ENCODE measurements at places on chromosomes 7 and 10.

- no peak for DNase-seq
Observed at GRCh38 chr10:74628136-74628535, 198.3 kb upstream of the KAT6B start.

DNA sequence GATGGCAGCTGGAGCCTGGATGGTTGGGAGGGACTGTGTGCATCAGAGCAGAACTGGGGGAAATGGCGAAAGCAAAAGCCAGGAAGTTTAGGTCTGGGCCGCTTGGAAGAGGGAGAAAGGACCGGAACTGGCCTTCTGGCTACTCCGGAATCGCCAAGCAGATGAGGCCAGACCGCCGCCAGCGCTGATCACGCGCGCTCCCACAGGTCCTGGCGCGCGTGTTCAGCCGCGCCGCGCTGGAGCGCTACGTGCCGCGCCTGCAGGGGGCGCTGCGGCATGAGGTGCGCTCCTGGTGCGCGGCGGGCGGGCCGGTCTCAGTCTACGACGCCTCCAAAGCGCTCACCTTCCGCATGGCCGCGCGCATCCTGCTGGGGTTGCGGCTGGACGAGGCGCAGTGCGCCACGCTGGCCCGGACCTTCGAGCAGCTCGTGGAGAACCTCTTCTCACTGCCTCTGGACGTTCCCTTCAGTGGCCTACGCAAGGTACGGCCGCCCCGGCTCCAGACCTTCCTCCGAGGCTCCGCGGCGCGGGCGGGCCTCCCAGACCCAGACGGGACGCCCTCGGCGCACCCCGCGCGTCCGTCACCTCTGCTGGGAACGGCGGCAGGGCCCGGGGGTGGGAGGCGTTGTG is 2.0 kb downstream of the CYP26C1 start:
- DNase-seq, result no peak

GRCh38 chr7:117871778-117872538 is 1.3 kb downstream of the CTTNBP2 start:
- peak; percentile 71 for DNase-seq

GRCh38 chr10:133158756-133159610 is 1.0 kb upstream of the KNDC1 start:
- peak; percentile 66 for DNase-seq

- DNase-seq, result no peak
Observed at GRCh38 chr10:18533896-18534295, 117.5 kb downstream of the NSUN6 start.

DNA sequence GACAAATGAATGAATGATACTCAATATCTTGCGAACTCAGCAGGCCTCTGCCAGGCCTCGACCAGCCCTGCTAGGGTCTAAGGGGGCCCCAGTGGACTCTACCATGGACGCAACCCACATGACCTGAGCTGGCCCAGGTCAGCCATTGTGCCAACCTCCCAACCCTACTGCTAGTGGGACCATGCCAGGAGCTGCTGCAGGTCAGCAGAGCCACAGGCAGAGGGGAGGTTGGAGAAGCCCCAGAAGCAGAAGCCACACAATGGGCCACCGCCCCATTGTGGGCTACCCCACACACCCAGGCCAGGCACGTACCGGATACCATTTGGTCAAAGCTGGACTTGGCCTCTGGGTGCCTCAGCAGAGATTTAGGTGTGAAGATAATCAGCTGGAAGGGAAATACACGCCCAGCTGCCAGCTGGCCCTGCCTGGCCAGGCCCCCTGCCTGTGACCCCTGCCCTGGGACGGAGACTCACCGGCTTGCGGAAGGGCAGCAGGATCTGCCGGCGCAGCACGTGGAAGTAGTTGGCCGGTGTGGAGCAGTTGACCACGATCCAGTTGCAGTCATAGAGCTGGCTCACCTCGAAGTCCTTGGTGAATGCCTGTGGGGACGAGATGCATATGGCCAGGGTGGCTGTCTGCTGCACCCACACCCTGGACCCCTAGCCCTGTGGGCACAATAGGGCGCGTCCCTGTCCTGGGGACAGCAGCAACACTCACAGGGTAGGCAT is 24.5 kb downstream of the OGDHL start:
- DNase-seq, result no peak

Measured in left forelimb (tissue), 1 donor.